Occipital lobe (tissue), 3 donors: ENCODE measurements at places on chromosomes 16 and 17. TPM values are rescaled to one million over a fixed set of nuclear protein-coding genes. Genes with fewer than 3 reads are reported as not detected.

The CALB2 gene
- 9.2 TPM for total RNA-seq

The BIRC5 gene
- 7.3 TPM for total RNA-seq

The EPX gene
- not detected for total RNA-seq

The SYCE1L gene
- not detected for total RNA-seq

The PSKH1 gene
- 5.1 TPM for total RNA-seq

The WNT9B gene
- total RNA-seq: not detected

The ARHGAP44 gene
- 16.4 TPM for total RNA-seq

The KRT40 gene
- total RNA-seq: not detected

The OMG gene
- 9.4 TPM for total RNA-seq

The KRTAP2-3 gene
- total RNA-seq: not detected

The SCGB1C2 gene
- not detected for total RNA-seq

The KLHL11 gene
- 74.9 TPM for total RNA-seq

The WFDC1 gene
- total RNA-seq: 0.62 TPM

The HBM gene
- total RNA-seq: 15.0 TPM

The FTSJ3 gene
- 40.4 TPM for total RNA-seq

The KRT33B gene
- not detected for total RNA-seq

The HS3ST6 gene
- total RNA-seq: not detected

The NTN1 gene
- total RNA-seq: 1.1 TPM

The SMIM22 gene
- total RNA-seq: not detected

The GLIS2 gene
- 5.1 TPM for total RNA-seq

The TEKT3 gene
- 1.2 TPM for total RNA-seq

The SRCIN1 gene
- total RNA-seq: 24.5 TPM

The CDH11 gene
- 258 TPM for total RNA-seq

The TNFRSF13B gene
- not detected for total RNA-seq

The TMEM219 gene
- 22.5 TPM for total RNA-seq

The GDE1 gene
- 29.9 TPM for total RNA-seq

The CDC27 gene
- 168 TPM for total RNA-seq

The HIC1 gene
- total RNA-seq: 3.1 TPM

The CA10 gene
- total RNA-seq: 5.0 TPM

The HYDIN gene
- 26.5 TPM for total RNA-seq

The CES4A gene
- 15.4 TPM for total RNA-seq

The MPP3 gene
- total RNA-seq: 27.1 TPM

The HLF gene
- total RNA-seq: 15.1 TPM

The MLYCD gene
- 3.6 TPM for total RNA-seq

The GNAO1 gene
- total RNA-seq: 48.0 TPM

The TEKT5 gene
- 1.2 TPM for total RNA-seq

The HAPSTR1 gene
- total RNA-seq: 153 TPM

The KRTAP3-1 gene
- not detected for total RNA-seq

The TOX3 gene
- 11.1 TPM for total RNA-seq

The CACNG5 gene
- 0.31 TPM for total RNA-seq

The PRAC1 gene
- not detected for total RNA-seq

The XPO6 gene
- 66.4 TPM for total RNA-seq

The ZP2 gene
- not detected for total RNA-seq

The ACBD4 gene
- 3.0 TPM for total RNA-seq

The NATD1 gene
- 1.1 TPM for total RNA-seq

The KIF19 gene
- total RNA-seq: not detected

The CCL8 gene
- 0.16 TPM for total RNA-seq

The AMZ2 gene
- total RNA-seq: 58.2 TPM

The ZNF469 gene
- total RNA-seq: 0.31 TPM

The TRAF4 gene
- total RNA-seq: 35.6 TPM

The TSPAN10 gene
- 0.16 TPM for total RNA-seq

The CDC6 gene
- total RNA-seq: 1.6 TPM

The PLEKHM1 gene
- 18.7 TPM for total RNA-seq

The HCRT gene
- not detected for total RNA-seq

The CRYM gene
- 66.6 TPM for total RNA-seq

The PRSS33 gene
- total RNA-seq: not detected
